ENCODE measurements at places on chromosomes 3 and 15. TPM values are rescaled to one million over a fixed set of nuclear protein-coding genes. Genes with fewer than 3 reads are reported as not detected.
A peak's percentile ranks its signal among the peaks of the same experiment; 100 is the strongest.

- DNase-seq: no peak
These were observed 6.5 kb upstream of the HPS3 start for GRCh38 chr3:149122721-149123578.

Gene P4HTM
- 34.5 TPM for total RNA-seq

Gene GASK1A
- total RNA-seq: not detected

DNA sequence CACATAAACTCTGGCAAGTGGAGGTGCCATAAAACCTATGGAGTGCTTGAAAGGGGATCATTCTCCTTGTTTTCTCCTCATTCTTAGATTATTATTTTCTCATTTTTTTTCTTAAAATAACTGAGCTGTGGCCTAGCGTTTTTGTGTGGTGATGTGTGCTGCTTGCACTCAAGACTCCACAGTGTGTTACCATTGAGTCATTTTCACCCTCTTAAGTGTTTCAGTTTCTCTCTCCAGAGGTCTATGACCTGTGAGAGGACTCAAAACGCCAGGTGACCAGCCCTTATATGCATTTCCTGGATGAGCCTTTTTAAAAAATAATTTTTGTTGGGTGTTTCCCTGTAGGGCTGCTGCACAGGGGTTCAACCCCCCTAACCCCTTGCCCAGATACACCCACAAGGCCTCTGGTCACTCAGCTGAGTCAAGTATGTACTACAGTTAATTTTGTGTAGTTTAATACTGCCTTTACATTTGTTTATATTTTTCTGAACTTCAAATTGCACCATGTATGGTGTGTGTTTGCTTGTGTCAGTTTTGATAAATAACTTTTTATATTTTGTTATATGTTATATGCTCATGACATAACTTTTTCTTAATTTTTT is 15.4 kb upstream of the BTLA start:
- DNase-seq: no peak

Gene LIPH
- not detected for total RNA-seq

DNA sequence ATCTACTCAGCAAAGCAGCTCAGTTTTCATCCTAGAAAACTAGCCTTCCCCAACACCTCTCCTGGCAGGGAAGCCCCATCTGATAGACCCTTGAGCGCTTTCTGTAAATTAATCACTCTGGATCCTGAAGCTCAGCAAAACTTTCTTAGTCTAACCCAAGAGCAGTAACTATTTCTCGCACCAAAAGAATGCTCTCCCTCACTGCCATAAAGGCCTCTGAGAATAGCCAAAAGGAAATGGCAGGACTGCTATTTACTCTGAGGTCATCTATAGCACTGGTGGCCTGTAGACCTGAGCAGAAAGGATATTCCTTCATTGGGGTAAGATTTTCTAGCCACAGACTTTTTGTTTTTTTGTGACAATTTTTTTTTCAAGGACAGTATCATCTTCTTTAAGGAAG is 345.8 kb upstream of the ADAMTS9 start:
- DNase-seq: no peak

Gene ZNF620
- 6.0 TPM for total RNA-seq

DNA sequence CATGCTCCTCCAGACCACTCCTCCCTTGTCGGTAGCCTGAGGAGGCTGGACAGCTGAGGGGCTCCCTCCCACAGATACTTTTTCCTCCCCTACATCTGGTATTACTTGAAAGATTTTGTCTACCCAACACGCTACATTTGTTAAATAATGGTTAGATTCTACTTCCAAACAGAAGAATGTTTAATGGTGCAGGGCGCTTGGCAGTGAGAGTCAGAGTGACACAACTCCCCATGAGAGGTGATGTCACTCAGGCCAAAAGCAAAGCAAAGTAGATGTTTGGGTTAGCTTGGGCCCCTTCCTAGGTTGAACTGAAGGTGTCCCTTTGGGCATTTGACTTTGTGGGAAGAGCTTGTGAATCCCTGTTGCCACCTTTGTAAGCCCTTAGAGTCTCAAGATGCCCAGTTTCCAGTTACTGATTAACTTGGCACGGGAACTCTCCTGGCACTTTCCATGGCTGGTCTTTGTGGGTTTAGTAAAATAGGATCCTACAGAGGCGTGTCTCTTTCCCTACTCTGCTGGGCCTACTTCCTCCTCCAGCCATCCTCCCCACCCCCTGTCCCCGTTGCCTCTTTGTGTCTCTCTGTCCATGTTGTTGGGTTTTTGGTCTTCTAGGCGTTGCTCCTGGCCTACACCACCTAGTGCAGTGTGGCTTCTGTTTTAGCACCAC is 5.6 kb downstream of the LIMD1 start:
- DNase-seq: no peak

DNA sequence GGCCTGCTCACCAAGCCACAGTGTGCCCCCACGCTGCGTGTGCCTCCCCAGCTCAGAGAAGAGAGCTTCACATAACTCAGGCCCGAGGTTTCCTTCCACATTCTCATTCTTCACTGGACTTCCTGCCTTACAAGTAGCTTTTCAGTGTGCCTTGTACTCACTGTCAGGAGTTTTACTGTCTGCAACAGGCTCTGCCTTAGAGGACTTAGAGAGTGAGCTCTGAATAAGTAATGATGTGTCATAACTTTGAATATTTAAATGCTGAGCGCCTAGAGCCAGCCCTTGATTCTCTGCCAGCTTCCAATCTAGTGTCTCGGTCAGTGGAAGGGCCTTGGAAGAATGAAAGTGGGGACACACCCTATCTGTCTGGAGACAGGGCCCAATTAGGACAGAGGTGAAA is 41.8 kb downstream of the ITGB5 start:
- no peak for DNase-seq

GRCh38 chr15:61141497-61142125 is 87.5 kb downstream of the RORA start:
- no peak for DNase-seq

GRCh38 chr15:73753250-73754130 is at the start of gene INSYN1:
INSYN1 (minus strand) TSS chr15:73753351; CDS start chr15:73751130, 2,221 bp downstream.
- no peak for DNase-seq

DNA sequence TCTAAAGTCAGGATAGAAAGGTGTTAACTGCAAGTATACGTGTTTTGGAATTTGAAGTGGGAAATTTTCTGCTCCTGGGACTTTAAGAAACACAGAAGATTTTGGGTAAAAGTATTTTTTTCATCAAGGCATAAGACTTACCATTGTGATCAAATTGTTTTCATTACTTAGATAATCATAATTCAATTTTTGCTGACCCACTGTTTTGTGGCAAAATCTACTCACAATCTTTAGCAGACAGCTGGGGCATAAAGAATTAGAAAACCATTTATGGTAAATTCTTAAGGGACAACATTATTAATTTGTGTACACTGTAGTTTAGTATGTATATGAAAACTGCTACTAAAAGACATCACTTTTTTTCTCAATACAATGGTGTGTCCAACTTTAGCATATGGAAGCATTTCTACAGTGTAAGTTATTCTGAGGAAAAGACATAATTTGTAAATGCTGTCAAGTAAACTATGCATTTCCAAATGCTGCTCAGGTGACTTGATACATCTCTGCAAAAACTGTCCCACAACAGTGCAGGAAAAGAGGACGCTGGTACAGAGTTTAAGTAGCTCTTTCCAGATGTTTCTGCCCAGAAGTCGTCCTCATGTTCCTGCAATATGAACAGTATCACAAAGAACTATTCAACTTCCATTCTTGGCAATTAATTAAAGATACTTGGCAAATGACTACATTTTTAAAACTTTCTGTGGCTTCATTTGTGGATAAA is 52.3 kb downstream of the THSD4 start:
- no peak for DNase-seq

- DNase-seq: no peak
These were observed 60.0 kb downstream of the ZNF385D start for GRCh38 chr3:21691036-21691435.

Gene CRABP1
- not detected for total RNA-seq

Gene CACNA2D2
- total RNA-seq: 0.78 TPM

Gene DLEC1
- total RNA-seq: 0.12 TPM

Gene MUSTN1
- total RNA-seq: not detected

DNA sequence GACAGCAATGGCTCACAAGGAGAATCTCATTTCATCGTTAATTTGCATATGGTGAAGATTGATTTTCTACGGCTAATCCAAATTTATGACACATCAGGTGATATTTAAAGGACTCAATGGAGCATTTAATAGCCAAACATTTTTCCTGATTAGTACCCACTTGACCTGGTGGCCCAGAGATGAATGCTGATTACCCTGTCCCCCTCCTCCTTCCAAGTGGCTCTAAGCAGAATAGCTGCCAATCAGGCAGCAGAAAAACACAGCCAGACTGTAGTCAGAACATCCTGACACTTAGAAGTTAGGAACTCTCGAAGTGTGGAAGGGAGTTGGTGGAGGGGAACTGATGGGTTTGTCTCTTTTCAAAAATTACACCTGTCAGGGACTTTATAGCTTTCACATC is 302.5 kb downstream of the ZNF621 start:
- no peak for DNase-seq

Gene ESYT3
- 0.34 TPM for total RNA-seq

DNA sequence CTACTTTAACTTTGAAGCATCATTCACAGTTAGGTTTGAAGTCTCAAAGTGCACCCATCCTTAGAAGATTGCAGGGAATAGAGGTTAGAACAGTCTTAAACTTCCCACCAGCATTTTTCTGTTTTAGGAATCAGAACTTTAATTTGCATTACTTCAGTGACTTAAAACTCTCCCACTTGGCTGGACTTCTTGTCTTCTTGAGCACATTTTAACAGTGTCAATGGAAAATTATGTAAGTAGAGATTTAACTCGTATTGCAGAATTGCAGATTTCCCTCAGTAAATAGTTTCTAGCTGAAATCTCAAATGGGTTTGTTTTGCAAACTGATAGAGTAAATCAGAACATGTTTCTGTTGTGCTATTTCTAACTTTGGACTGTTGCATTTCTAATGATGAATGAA is 369.6 kb downstream of the OTOL1 start:
- no peak for DNase-seq

- no peak for DNase-seq
These were observed 38.9 kb downstream of the CACNA2D2 start for GRCh38 chr3:50464569-50464968.

Gene ACTC1
- total RNA-seq: not detected

GRCh38 chr3:4821975-4822374 is 157.3 kb upstream of the BHLHE40 start:
- peak; percentile 82 for DNase-seq

GRCh38 chr3:54121414-54122323 is 683 bp upstream of the CACNA2D3 start:
- no peak for DNase-seq

- no peak for DNase-seq
These were observed 63.6 kb downstream of the OSTN start for GRCh38 chr3:191262650-191263049.
